ENCODE measurements at places on chromosomes 3 and 15.

DNA sequence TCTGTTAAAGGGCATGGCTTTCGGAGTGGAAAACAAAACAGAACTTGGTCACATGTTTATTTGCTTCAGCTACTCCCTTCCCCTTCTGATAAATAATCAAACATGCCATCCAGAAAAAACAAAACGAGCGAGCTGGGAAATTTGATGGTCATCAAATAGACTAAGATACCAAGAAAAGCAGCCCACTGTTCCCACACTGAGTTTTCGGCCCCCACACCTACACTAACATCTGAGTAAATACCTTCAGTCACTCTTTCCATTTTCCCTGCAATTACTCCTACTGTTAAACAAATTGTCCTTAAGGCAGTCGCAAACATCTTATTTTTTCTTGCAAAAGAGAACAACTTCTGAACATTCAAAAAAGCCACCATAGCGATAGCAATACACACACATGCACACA, 454.6 kb downstream of the FOXP1 start:
- DNase-seq, result peak; percentile 17

DNA sequence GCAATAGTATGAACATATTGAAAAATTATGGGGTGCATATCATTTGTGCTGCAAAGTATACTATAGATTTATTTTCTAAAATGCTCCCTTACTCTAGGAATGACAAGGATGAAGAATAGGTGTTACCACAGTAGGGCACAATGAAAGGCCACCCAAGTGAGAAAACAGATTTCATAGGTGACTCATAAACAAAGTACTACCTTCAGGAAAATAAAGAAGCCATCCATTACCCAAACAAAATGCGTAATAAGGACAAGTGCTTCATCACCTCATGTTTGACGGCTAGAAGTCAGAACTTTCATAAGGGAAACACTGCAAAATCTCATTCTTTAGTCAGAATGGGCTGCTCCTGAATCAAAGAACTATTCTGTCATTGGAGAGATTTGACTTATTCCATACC, 116.6 kb downstream of the MFSD1 start:
- no peak for DNase-seq

DNA sequence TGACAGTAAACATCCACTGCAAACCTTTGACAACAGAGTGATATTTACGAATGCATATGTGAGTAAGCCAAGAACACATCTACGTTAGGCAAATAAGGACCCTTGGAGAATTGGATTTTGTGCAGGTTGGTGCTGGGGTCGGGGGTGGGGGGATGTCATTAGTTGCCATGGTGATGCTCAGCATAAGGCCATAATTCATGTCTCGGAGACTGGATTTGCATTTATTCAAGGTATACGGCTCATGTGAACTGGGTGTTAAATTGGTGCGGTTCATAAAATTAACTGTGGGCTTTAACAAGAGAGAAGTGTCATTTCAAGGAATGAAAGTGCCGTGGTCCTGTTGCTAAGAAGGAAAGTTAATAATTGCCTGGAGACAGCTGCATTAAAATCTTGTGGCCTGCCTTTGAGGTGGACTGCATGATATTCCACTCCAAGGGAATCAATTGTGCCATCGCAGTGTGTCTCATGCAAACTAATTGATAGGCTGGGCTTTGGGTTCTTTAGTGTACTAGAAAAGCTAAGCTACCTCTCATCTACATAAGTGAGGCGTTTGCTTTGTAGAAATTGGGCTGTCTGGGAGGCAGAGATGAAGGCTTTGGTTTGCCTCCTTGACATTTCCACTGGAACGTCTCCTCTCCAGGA, 228.9 kb upstream of the FEZF2 start:
- DNase-seq, result no peak

- DNase-seq, result no peak
Observed at GRCh38 chr3:3801494-3801841, 2.2 kb downstream of the LRRN1 start.

- DNase-seq, result no peak
Observed at GRCh38 chr3:105431200-105431599, 64.5 kb downstream of the ALCAM start.

DNA sequence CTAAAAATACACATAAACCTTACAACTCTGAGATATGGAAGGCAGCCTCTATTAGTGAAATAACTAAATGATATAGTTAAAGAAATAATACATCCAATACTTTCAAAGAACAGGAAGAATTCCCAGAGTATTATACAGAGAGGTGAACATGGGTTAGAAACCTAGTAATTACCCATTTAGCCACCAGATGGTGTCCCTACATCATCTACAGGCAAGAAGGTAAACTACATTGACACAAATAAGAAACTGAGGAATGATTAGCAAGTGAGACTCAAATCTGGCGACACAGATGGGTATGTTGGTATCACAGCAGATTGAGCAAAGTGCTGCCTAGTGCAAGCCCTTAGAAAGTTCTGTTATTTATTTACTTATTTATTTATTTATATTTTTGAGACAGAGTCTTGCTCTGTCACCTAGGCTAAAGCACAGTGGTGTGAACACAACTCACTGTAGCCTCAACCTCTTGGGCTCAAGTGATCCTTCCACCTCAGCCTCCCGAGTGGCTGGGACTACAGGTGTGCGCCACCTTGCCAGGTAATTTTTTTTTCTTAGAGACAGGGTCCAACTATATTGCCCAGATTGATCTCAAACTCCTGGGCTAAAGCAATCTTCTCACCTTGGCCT, 28.2 kb downstream of the NEK4 start:
- peak; percentile 34 for DNase-seq

- no peak for DNase-seq
Observed at GRCh38 chr15:101175401-101175800, 76.4 kb downstream of the CHSY1 start.

- DNase-seq, result no peak
Observed at GRCh38 chr15:40829115-40829514, 607 bp upstream of the PPP1R14D start.

- no peak for DNase-seq
Observed at GRCh38 chr3:185943760-185944106, 5.9 kb upstream of the TRA2B start.

DNA sequence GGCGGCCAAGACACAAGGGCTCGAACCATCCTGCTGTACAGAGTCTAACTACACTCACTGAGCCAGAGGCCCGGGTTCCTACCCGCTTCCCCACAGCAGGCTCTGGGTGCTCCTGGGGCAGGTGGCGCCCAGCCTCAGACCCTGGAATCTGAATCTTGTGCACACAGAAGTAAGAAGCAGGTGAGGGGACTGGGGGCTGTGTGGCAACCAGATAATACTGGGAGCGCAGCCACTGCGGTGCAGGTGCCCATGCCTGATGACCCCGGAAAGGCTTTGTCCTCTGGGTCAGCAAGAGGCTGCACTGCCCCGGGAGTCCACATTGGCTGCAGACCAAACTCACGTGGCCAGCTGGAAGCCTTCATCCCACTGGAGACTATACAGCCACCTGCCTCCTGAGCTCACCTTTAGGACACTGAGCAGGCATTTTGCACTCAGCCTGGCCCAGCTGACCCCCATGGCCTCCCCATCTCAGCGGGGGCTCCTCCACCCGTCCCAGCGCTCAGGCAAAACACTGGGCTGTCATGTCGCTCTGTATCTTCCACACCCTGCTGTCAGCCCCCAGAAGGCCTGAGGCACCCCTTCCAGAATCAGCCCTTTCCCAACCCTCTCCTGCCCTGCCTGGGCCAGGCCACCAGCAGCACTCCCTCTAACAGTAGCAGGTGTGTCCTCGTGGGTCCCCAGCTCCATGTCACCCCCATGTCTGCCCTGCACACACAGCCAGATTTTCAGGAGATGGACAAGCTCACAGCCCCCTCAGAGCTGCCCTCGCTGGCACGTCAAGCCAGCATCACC, 101.0 kb upstream of the IQSEC1 start:
- no peak for DNase-seq

DNA sequence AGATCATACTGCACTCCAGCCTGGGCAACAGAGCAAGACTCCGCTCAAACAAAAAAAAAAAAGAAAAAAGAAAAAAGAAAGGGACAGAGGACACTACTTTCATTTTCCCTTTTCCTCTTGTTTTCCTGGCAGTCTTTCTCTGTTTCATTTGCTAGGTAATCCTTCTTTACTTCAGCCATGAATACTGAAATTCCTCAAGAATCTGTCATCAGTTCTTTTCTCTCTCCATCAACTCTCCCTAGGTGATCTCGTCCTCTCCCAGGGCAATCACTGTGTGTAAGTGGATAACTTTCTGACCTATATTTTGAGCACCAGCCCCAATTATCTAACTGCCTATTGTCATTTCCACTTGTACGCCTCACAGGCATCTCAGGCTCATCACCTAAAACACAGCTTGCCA, 51.5 kb downstream of the TTC23 start:
- DNase-seq, result no peak

DNA sequence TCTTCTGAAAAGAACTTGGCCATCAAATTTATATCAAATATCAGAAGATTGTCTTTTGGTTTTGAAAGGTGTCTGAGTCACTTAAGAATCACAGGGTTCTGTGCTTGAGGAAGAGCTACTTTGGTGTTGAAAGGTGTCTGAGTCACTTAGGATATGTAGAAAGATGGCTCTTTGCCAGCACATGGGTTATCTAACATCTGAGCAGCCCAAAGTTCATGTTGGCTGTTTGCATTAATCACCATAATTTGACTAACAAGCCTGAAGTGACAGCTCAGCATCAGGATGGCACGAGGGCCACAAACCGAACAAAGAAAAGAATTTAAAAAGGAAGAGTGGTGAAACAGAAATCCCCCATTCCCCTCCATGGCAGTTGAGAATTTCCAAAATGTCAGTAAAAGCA, 190.5 kb upstream of the CMC1 start:
- peak; percentile 67 for DNase-seq

DNA sequence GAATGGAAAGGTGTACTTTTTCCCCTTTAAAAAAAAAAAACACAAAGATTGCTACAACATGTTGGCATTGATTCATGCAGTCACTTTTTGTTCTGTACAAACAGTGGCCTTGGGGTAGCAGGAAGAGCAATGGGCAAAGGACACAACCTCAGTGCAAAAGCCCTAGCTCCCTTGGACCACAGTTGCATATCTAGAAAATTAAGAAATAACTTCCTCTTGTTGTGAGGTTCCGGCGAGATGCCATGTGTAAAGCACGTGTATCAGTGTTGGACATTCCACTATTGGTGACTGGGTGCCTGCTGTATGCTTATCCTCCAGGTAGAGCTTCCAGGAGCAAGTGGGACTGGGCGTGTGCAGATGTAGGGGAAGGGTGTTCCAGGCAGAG, 164.5 kb downstream of the THSD4 start:
- DNase-seq, result no peak

DNA sequence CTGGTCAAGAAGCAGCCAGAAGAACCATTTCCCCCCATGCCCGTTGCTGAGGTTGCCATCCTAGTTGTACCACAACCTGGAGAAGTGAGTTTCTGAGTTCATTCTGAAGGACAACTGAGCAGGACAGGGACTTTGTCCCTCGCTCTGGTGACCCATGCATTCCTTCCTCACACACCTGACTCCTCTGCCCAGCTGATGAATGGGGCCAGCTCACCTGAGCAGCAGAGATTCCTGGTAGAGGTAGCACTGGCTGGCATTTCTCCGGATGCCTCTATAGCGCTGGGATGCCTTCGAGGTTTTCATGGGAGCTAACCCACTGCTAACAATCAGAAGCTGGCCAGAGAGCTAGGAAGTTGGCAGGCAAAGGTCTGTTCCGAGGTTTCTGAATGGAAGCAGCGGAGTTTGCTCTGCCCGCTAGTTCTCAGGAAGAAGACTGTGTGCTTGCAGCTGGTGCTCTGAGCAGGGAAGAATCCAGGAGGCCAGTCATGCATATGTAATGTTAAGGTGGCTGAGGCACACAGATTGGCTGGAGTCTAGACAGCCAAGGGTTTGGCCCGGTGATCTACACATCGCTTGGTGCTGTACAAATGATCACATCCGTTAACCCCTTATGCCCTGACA, at the start of gene TMC3:
TMC3 (minus strand) TSS at position 439 of the 621 bp plus-strand sequence; CDS start at position 303, 136 bp downstream.
- no peak for DNase-seq

GRCh38 chr15:45083223-45083622, 30.7 kb downstream of the DUOX2 start:
- DNase-seq, result no peak

DNA sequence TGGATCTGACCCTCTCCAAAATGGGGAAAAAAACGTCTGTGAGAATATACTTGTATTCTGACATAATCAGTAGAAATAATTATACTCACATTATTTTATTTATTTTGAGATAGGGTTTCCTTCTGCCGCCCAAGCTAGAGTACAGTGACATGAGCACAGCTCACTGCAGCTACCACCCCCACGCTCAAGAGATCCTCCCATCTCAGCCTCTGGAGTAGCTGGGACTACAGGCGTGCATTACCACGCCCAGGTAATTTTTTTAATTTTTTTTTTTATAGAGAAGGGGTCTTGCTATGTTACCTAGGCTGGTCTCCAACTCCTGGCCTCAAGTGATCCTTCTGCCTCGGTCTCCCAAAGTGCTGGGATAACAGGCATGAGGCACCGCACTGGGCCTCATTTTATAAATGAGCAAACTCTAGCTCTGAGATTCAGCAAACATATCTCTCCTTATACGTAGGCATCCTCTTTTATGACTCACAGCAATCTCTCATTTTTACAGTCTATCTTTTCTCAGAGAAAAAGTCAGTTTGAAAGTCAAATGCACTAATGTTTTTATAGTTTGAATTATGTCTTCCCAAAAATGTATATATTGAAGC, 989 bp upstream of the VGLL3 start:
- DNase-seq, result no peak

DNA sequence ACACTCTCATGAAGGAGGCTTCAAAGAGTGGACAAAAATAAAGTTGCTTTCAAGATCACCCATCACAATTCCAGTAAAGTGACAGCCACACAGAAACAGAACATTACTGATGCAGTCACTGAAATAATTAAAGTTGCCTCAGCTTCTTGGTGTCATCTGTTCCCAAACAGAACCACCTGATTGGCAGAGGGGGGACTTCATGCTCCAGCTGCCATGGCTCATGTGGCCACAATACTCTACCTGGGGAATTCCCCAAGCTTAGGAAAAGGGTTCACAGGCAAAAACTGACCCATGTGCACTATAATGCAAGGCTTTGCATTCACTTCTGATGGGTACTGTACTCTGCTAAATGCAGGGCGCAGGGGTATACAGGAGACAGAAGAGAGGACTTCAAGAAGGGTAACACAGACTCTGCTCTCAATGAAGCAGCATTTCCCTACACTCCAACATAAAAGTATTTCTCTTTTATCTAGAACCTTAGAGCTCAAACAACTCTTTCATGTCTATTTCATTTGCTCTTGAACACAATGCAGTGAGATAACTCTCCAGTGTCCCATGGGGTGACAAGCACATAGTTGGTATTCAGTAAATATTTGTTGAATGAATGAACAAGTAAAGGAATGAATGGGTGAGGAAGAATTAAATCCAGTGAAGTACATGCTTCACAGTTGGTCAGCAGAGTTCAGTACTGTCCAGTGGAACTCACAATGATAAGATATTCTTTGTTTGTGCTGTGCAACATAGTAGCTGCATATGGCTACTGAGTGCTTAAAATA, 8.6 kb upstream of the CTNNB1 start:
- no peak for DNase-seq

- DNase-seq, result no peak
Observed at GRCh38 chr3:161070980-161071663, 34.0 kb downstream of the B3GALNT1 start.

GRCh38 chr15:57353317-57353804, 22.9 kb upstream of the CGNL1 start:
- DNase-seq, result no peak
